Activated naive CD4-positive, alpha-beta T cell treated with Interleukin-2 at 50 U/mL for 16 hours (primary cell): ENCODE measurements at places on chromosomes 12 and 14.
A peak's percentile ranks its signal among the peaks of the same experiment; 100 is the strongest.

DNA sequence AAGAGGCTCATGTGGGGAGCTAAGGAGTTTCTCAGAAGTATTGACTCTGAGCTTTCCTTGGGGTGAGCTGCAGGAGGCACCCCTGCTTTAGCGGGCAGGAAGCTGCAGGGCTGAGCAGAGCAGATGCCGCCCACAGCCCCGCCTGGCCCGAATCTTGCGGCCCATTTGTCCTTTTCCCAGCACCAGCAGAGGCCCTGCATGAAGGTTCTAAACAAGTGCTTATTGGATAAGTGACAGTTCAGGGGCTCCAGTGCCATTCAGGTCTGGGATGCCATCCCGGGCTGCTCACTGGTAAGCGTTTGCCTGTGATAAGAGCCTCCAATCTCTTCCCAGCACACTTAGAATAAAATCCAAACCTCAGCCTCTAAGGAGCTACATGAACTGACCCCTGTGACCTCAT lies 11.4 kb downstream of the RILPL1 start:
- no peak for DNase-seq

GRCh38 chr12:78470354-78471195 lies 394.0 kb upstream of the SYT1 start:
- no peak for DNase-seq

DNA sequence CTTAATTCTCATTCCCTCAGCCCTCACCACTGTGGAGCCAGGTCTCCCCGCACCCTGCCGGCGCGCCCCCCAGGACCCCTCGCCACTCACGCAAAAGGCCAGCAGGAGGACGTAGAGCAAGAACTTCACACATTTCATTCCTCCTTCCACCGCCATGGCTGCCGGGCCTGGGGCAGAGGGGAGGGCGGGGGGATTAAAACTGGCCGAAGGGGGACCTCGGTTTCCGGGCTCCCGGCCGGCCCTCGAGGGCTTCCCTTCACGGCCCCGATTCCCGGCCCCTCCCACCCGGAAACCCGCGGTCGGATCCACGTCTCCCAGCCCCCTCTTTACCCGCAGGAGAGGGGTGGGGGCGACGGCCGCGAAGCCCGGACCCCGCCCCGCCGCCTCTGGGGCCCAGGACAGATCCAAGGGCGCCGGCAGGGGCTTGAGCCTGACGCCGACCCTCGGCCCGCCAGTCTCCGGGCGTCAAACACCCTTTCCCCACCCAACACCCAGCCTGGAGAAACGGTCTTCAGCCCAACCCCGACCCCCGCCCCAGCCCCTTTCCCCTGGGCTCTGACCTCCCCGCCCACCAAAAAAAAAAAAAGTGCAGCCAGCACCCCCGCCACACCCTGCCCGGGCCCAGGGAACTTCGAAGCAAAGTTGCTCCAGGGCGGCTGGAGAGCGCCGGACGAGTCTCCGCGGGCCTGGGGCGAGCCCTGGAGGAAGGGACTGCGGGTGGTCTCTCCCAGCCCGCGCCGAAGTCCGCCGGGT lies 447 bp downstream of the CD63 start:
- DNase-seq, result peak; percentile 38

DNA sequence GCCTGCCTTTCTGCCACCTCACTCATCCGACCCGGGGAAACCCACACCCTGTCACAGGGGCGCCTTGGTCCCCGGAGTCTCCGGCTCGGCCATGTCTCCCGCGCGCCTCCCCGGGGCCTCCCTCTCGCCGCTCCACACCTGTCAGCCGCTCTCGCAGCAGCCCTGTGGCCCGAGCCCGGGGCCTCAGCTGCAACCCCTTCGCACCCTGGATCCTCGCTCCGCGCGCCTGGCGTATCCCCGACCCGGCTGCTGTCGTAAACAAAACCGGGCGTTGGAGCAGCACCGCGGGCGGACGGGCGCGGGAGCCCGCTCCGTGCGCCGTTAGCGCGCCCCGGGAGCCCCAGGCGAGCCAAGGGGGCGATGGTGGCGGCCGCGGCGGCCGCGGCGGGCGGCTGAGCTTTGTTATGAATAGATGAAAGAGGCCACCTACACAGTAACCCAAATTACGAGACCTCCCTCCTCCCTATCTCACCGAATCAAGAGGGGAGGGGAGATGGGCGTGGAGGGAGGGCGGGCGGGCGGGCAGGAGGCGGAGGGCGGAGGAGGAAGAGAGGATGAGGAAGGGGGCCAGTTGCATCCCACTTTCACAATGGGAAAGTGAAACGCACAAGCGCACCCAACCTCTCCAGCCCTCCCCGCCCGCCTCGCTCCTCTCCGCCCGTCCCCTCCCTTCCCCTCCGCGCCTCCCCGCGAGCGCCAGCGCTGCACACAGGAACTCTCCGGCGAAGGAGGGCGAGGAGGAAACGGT lies at the start of gene PLXNC1:
Gene PLXNC1 (plus strand): TSS at position 587 of the 748 bp plus-strand sequence. CDS start 395 bp downstream, outside the sequence.
- DNase-seq, result peak; percentile 77

DNA sequence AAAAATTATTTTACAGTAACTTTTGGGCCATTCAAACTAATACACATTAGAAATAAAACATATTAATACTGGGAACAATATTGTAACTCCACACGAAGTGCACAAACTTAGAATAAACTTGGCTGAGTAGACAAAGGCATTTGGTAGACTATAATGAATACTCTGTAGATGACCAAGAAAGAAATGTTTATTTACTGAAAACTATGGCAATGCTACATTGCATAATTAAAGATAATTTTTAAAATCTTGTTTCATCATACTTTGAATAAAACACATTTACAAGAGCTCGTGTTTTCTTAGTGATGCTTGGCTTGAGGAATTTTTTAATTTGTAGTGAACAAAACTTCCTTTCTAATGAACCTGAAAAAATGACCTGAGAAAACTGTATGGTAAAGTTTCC lies 21.3 kb downstream of the RERG start:
- DNase-seq, result no peak
